Fibroblast of villous mesenchyme (primary cell): ENCODE measurements at places on chromosomes 13 and 19.

- no peak for DNase-seq
These were observed 1115.5 kb upstream of the SLC10A2 start for GRCh38 chr13:104181526-104182231.

GRCh38 chr13:28423010-28423409, 71.9 kb downstream of the FLT1 start:
- no peak for DNase-seq

GRCh38 chr13:28137596-28137995, 749 bp upstream of the PAN3 start:
- no peak for DNase-seq

DNA sequence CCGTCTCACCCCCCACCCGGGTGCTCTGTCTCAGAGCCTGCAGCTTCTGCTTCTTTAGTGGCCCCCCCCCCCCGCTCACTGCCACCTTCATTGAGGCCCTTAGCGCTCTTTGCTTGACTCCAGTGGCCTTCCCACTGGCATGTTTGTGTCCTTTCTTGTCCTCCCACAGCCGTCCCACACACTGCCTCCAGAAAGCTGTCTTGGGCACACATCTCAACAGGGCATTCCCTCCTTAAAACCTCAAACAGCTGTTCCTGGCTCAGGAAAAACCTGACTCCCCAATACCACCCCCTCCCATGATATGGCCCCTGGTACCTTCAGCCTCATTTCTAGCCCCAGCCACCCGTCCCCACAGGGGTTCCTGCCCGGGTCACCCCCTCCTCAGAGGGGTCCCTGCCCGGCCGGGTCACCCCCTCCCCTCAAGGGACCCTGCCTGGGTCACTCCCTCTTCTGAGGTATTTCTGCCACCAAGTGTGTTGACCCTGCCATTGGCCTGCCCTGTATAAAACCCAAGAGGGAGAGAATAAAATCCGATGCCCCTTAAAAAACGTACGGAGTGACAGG, 8.9 kb downstream of the B3GLCT start:
- DNase-seq, result no peak

GRCh38 chr19:32178401-32178800, 167.0 kb upstream of the ZNF507 start:
- no peak for DNase-seq

GRCh38 chr13:74066937-74067336, 67.3 kb downstream of the KLF12 start:
- no peak for DNase-seq

DNA sequence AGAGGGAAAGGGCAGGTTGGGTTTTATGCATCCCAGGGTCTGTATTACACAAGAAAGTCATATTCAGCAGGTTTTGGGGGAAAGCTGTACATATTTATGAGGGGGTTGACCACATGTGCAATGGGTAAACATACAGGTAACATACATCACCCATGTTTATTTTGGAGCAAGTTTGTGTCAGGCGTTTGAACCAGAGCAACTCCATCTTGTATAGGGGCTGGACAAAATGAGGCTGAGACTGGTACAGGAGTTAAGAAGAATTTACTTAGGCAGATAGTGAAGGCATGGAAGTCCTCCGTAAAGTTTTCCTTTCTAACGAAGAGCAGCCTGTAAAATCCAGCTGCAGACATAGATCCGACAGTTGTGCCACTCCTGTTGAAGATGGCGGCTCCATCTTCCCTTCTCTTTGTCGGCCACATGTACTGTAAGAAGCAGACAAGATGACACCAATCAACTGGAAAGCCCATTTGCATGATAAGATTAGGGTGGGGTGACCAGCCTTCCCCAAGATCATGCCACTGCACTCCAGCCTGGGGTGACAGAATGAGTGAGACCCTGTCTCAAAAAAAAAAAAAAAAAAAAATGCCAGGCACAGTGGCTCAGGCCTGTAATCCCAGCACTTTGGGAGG, 4.7 kb upstream of the NUDT19 start:
- no peak for DNase-seq

GRCh38 chr13:22690756-22691155, 490.0 kb upstream of the SGCG start:
- no peak for DNase-seq

DNA sequence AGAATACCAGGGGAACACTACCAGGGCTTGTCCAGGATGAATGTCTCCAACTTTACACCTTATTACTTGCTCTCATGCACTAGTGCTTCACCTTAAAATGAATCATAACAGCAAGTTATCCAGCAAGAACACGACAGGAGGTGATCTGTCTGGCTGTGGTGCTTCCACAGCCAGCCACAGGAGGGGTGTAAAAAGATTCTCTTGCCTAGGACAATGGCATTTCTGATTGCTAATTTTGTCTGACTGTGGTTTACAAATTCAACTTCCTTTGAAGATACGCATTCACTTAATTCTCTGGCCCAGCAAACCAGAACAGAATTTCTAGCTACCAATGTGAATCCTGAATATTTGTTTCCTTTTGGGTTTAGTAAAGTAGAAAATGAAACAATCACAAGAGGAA, 23.1 kb upstream of the COG3 start:
- peak; percentile 20 for DNase-seq

- DNase-seq, result peak; percentile 70
These were observed 5.4 kb downstream of the RSPH6A start for GRCh38 chr19:45809643-45810159.

- peak; percentile 71 for DNase-seq
These were observed 8.2 kb upstream of the HSD17B14 start for GRCh38 chr19:48844472-48844871.

DNA sequence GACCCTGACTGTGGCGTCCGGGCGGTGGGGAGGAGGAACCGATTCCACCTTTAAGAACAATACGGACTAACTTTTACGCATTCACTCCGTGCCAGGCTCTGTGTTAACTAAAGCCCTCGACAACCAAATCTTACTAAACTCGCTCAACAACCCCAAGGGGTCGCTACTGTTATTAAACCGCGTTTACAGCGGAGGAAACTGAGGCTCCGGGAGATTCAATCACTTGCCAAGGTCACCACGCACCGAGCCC, 1.2 kb downstream of the SAMD1 start:
- DNase-seq, result peak; percentile 37
